ENCODE measurements at places on chromosomes 16 and 17.

- DNase-seq, result no peak
Observed at GRCh38 chr16:67269766-67270165, 9.6 kb upstream of the PLEKHG4 start.

DNA sequence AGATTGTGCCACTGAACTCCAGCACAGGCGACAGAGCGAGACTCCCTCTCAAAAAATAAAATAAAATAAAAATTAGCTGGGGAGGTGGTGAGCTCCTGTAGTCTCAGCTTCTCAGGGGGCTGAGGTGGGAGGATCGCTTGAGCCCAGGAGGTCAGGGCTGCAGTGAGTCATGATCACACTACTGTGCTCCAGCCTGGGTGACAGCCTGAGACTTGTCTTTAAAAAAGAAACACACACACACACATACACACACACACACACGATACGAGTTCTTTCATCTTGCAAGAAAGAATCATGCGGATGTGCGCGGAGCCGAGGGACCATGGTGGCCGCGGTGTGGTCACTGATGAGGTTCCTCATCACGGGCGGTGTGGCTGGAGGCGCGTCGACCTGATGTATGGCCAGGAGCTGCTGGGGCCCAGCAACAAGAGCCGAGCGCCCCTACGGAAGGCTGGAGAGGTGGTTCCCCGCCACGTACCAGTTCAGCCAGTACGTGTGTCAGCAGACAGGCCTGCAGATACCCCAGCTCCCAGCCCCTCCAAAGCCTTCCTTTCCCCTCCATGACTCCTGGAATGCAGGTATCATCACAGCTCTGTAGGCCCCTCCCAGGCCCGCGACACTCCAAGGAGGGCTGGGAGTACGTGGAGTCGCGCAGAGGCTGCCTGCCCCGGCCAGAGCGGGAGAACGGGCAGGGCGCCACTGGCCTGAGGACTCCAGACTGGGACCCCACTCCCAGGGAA is 20.7 kb downstream of the NXN start:
- DNase-seq, result no peak

GRCh38 chr17:81564778-81565177 is 12.6 kb upstream of the FAAP100 start:
- DNase-seq, result no peak

DNA sequence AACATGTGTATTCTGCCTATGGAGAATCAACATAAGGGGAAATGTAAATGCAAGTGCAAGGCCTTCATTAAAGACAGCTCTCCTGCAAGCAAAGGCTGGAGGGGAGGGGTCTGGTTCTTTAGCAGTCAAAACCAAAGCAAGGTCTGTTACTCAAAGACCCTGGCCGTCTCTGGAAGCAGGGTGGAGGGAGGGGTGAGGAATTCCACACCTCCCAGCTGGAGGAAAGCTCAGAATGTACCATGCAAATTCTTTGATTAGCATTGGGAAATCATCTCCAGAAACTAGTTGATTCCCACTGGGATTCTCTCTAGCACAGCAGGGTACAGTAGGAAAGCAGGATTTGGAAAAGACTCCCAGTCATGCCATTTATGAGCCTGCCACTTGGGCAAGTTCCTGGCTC is 77.3 kb upstream of the ASIC2 start:
- DNase-seq, result no peak

GRCh38 chr17:4333041-4333440 is 33.4 kb downstream of the UBE2G1 start:
- no peak for DNase-seq

- peak; percentile 66 for DNase-seq
Observed at GRCh38 chr17:7214300-7215135, 5.1 kb downstream of the DLG4 start.

DNA sequence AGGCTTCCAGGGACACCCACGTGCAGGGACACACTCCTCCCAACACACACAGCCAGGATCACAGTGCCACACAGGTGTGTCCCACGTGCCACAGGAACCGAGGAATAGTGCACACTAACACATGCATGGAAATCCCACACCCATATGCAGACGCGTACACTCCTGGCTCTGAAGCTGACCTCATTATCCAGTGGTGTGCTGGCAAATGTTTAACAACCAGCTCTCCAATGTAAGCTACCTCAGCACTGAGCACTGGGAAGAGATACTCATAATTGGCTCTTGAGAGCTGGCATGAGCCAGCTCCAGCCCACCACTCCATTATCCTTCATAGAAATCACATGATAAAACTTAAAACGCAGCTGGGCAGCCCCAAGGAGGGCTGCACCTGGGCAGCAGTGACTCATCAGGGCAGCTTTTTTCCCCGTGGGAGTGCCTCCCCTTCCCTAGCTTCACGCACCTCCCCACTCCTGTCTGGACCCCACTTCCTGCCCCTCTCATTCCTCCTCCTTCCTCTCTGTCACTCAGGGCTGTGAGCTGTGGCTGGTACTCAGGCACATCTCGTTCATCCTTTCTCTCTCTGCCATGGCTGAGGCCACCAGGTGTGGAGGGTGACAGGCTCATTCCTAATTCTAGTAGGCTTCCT is 14.9 kb upstream of the TBX21 start:
- DNase-seq, result no peak

DNA sequence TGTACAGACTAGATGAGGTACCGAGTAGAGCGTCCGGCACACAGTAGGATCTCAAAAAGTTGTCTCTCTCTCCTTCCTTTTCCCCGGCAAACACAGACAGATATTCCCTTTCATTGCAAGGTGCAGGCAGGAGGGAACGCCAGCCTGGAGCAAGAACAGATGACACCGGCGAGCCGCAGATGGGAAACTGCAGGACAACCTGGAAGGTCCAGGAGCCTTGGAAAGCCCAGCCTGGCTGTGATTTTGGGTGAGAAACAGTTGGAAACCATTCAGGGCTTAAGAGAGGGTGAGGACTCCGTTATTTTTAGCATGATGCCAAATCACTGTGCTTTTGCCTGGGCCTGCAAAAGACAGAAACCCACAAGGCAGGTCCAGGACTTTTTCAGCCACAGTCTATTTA is 7.3 kb downstream of the CDH11 start:
- DNase-seq, result no peak

DNA sequence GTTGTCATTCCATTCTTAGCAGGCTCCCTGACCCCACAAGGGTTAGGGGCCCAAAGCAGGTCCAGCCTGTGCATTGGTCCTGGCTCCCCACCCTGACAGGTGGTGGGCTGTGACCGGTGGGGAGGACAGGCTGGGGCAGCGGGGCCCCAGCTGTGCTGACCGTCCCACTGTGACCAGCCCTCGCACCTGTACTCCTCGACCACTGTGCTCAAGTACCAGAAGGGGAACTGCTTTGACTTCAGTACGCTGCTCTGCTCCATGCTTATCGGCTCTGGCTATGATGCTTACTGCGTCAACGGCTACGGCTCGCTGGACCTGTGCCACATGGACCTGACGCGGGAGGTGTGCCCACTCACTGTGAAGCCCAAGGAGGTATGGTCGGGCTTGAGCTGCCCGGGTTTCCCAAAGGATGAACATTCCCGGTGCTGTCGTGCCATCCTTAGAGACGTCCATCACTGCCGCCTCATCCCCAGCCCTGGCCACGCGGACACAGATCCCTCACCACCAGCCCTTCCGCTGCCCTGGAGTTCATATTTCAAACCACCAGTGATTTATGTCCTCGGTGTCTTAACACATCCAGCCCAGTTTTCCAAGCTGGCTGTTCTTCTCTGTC is 7.3 kb downstream of the DRC7 start:
- DNase-seq, result no peak

- DNase-seq, result no peak
Observed at GRCh38 chr16:86994651-86995171, 322.5 kb downstream of the C16orf95 start.

GRCh38 chr16:10367616-10368188 is 18.2 kb upstream of the ATF7IP2 start:
- DNase-seq, result no peak

DNA sequence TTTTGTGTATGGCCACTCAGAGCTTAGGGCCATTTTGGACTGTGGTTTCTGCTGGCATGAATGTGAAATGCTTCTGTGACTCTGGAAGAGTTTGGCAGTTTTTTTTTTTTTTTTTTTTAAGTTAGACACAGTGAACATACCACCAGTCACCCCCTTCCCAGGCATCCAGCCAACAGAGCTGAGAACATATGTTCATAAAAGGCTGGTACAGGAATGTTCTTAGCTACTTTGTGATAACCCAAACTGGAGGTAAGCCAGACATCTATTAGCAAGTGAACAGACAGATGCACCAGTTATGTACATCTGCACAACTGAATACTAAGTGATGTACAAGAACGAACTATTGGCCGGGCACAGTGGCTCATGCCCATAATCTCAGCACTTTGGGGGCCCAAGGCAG is 92.7 kb downstream of the ABCC1 start:
- no peak for DNase-seq

DNA sequence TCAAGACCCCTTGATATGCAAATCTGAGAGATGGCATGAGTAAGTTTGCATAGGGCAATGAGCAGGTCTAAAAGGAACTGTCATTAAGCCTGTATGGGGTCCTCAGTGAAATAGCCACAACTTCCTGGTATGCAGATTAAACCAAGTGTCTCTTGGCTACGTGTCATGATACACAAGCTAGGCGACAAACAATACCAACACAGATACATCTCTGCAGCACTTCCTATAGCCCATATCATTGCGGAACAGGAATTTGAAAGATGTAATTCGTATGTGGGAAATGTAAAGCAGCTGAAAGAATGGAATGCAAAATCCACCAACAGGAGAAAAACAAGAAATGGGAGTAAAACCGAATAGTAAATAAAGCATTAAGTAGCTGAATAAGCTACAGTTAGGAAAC is 12.9 kb downstream of the PRSS22 start:
- DNase-seq, result no peak

DNA sequence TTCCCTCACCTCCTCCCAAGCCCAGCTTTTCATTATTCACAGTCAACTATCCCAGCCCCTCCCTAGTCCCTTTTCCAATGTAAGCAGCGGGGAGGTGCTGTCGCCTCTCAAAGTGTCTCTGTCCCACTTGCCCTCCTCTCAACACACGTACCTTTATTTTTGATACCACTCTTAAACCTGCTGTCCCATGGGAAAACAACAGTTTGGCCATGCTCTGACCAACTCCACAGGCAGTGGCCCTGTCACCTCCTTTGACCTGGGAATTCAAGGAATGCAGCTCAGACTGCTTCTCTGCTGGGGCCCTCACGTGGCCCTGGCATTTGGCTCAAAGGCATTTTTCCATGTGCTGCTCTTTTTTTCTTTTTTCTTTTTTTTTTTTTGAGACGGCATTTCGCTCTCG is 4.2 kb downstream of the LYRM9 start:
- DNase-seq, result no peak

- no peak for DNase-seq
Observed at GRCh38 chr16:59058250-59058649, 324.1 kb upstream of the GOT2 start.

DNA sequence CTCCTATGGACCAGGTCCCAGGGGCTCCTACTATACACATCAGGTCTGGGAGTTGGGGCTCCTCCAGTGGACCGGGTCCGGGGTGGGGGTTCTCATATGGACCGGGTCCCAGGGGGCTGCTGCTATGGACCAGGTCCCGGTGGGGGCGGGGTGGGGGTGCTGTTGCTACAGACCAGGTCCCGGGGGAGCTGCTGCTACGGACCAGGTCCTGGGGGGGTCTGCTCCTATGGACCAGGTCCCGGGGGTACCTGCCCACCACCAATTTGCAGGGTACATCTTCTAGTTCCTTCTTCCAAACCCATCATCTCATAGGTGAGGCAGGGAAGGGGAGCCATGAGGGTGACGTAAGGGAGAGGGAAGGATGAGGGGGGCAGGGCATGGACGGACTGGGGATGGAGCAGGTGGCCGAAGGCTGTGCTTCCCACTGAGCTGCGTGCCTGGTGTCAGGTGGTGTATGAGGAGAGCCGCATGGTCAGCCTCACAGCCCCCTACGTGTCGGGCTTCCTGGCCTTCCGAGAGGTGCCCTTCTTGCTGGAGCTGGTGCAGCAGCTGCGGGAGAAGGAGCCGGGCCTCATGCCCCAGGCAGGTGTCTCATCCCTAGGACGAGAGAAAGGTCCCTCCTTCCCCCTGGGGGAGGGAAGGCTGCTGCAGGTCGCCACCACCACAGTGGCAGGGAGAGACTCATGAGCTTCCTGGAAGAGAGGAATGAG is 6.6 kb downstream of the ENDOV start:
- DNase-seq, result no peak

- DNase-seq, result peak; percentile 54
Observed at GRCh38 chr17:74744714-74745547, 3.5 kb upstream of the NHERF1 start.

DNA sequence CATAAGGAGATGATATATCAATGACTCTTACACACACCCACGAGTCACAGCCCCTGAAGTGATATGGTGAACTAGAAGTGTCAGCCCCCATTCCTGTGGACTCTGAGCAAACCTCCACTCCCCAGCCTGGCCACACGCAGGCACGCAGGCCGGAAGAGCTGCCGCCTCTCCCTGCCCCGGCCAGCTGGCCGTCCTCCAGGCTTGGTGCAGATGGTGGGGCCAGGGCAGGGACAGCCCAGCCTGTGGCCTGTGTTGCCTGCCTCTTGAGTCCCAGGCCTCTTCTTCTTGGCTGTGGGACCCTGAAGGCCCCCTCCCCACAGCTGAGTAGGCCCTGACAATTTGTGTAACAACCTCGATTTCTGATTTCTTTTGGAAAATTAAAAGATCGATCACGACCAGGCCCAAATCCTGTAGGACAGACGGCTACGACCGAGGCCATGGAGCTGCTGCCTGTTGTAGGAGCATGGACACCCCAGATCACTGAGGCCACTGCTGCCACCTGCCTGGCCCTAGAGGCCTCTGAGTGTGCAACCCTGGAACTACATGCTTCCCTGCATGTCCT is 10.0 kb upstream of the MPRIP start:
- DNase-seq, result no peak

GRCh38 chr16:88635671-88636319 is 2.6 kb upstream of the IL17C start:
- no peak for DNase-seq

GRCh38 chr17:2054512-2055291 is at the start of gene HIC1:
HIC1 (plus strand) TSS chr17:2055103; CDS start chr17:2056691, 1,588 bp downstream.
- peak; percentile 35 for DNase-seq

GRCh38 chr17:44198721-44199552 is 747 bp downstream of the ATXN7L3 start:
- DNase-seq, result no peak

GRCh38 chr16:53896722-53897121 is 192.8 kb downstream of the FTO start:
- no peak for DNase-seq

- no peak for DNase-seq
Observed at GRCh38 chr16:71792176-71792575, 16.5 kb downstream of the AP1G1 start.

DNA sequence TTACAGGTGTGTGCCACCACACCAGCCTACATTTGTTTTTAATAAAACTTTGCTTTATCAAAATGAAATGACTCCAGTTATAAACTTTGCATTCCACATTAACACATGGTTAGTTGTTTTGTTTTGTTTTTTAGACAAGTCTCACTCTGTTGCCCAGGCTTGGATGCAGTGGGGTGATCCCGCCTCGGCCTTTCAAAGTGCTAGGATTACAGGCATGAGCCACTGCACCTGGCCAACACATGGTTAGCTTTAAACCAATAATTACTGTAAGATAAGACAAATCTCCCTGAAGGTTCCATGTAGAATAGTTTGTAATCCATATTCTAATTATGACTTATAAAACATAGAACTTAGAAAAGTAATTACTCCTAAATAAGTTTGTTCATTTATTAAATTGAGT is 89.8 kb upstream of the MED13 start:
- no peak for DNase-seq
